Stimulated activated CD4-positive, alpha-beta T cell treated with anti-CD3 and anti-CD28 coated beads, Interleukin-1b, Interleukin-23, amount 100 ng/mL, for 48 hours (primary cell): ENCODE measurements at places on chromosomes 2 and 18.

GRCh38 chr18:64233851-64234250 lies 85.0 kb upstream of the LINC00305 start:
- DNase-seq = no peak

DNA sequence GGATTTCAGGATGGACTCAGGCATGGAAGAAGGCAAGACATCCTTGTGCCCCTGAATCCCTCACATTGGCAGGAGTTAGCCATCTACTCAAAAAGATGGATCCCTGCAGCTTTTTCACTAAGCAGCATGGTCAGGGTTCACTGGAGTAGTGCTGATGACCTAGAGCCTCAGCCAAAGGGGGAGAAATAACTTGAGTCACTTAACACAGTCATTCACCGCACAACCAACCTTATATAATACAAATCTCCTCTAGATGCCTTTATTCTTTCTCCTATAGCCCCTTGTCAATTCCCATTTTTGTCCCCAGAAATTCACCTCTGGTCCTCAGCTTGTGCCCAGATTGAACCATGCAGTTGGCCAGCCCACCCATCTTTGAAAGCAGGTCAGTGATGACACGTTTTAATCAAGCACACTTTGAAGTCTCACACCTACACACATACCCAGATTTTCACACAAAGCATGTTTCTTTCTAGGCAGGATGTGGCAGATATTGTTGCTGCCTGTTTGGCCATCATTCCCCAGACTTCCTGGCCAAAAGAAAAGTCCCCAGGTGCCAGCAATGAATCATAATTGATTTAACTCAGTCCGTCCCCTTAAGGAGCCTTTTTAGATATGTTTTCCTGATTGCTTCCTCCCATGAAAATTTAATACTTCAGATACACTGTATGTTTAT lies 84.2 kb downstream of the LBH start:
- DNase-seq = no peak

GRCh38 chr18:61742565-61743429 lies 150.0 kb downstream of the RNF152 start:
- DNase-seq = no peak

- DNase-seq = no peak
Observed at GRCh38 chr2:79860228-79861058, 347.6 kb downstream of the CTNNA2 start.

GRCh38 chr2:96413323-96413722 lies 77.8 kb downstream of the NCAPH start:
- DNase-seq = no peak

DNA sequence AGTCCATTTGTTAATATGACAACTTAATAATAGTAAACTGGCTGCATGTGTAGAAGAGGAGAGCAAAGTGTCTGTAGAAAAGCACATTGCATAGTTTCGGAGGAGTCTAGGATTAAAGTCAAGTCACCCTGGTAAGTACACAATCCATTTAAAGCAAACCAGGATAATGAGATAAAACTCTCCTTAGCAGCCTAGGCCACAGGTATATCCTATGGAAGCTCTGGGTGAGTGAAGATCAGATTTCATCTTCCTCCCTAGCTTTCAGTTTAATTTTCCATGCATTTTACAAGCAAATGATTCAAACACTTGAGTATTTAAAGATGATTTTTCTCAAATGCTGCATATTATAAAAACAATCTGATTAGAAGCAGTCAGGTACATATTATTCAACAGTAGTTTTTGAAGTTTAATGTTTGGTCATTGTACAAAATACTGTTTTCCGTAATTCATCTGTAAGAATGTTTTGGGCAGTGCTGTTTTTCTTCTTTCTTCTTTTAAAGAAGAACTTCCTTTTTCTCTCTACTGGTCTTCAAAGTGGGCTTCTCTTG lies 10.2 kb downstream of the CERS6 start:
- DNase-seq = no peak
